Stimulated activated CD4-positive, alpha-beta T cell treated with anti-CD3 and anti-CD28 coated beads, Interleukin-15, amount 100 ng/mL, for 1 hour (primary cell): ENCODE measurements at places on chromosomes 5 and 9.

GRCh38 chr9:130473566-130473965 is 28.8 kb downstream of the ASS1 start:
- no peak for DNase-seq

DNA sequence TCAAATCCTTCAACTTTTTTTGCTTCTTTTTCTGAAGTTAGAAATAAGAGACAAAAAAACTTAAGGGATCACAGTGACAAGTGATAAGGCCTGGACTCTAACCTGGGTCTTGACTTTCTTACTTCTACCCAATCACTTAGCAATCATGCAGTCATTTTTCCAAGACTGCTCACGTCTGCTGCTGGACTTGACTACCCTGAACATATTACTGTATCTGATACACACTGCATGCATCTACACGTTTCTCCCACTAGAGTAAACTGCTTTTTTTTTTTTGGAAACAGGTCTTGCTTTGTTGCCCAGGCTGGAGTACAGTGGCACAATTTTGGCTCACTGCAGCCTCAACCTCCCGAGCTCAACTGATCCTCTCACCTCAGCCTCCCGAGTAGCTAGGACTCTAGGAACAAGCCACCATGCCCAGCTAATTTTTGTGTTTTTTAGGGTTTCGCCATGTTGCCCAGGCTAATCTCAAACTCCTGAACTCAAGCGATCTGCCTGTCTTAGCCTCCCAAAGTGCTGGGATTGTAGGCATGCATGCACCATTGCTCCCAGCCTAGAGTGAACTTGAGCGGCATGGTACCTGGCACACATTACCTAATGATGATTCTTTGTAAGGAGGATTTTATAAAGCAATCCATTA is 7.4 kb downstream of the PLIN2 start:
- no peak for DNase-seq

DNA sequence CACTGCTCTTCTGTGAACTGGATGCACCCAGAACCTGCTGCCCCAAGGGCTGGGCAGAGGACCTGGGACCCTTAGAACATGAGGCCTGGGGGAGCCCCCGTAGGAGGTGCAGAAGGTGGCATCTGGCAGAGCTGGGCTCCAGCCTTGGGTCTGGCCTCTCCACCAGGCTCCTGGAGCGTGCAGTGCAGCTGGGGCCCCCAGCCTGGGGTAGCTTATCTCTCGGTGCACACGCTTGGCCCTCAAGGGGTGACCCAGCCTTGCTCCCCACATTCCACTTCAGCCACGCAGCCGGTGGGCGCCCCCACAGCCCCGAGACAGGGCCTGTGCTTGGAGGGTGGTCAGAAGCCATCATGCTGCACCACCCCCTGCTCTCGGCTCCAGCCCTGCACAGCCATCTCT is 5.6 kb upstream of the NR5A1 start:
- no peak for DNase-seq

- DNase-seq = no peak
Measured at GRCh38 chr5:116671211-116671736, 96.7 kb upstream of the SEMA6A start.

DNA sequence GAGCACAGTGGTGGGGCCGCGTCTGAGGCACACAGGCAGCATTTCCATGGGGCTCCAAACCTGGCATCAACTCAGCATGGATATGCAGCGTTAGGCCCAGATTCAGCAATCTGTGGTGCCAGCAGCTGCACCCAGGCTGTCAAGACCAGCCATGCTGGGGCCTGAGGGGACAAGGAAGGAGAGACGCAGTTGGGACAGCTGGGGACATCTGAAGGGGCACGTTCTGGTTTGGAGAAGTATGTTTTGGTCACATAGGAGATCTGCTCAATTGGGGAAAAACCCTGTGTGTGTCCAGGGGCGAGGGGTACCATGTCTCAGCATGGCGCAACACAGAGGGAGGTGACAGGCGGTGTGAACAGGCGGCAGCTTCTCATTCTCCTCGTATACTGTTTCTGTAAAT is 66.6 kb upstream of the ECM2 start:
- DNase-seq = no peak

- peak; percentile 7 for DNase-seq
Measured at GRCh38 chr9:109974143-109974917, 194.3 kb downstream of the PALM2AKAP2 start.

GRCh38 chr5:100691548-100691947 is 156.4 kb downstream of the FAM174A start:
- no peak for DNase-seq

DNA sequence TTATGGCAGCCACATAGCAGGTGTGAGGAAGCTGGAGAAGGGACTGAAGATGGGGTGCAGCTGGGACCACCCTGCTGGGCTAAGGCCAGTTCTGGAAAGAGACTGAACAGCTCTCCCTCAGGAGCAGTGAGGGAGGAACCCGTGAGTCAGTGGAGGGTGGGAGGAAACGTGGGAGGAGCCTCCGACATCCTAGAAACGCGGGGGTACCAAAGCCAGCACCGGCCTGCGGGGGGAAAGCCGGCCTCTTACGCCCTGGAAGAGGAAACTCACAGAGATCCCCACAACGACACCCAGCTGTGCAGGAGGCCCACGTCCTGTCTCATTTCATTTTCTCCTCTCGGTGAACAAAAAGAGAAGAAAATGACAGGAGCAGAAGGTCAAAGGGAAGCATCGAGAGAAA is 185.8 kb upstream of the IRX4 start:
- no peak for DNase-seq

GRCh38 chr5:55601204-55601618 is 66.4 kb upstream of the PLPP1 start:
- no peak for DNase-seq

DNA sequence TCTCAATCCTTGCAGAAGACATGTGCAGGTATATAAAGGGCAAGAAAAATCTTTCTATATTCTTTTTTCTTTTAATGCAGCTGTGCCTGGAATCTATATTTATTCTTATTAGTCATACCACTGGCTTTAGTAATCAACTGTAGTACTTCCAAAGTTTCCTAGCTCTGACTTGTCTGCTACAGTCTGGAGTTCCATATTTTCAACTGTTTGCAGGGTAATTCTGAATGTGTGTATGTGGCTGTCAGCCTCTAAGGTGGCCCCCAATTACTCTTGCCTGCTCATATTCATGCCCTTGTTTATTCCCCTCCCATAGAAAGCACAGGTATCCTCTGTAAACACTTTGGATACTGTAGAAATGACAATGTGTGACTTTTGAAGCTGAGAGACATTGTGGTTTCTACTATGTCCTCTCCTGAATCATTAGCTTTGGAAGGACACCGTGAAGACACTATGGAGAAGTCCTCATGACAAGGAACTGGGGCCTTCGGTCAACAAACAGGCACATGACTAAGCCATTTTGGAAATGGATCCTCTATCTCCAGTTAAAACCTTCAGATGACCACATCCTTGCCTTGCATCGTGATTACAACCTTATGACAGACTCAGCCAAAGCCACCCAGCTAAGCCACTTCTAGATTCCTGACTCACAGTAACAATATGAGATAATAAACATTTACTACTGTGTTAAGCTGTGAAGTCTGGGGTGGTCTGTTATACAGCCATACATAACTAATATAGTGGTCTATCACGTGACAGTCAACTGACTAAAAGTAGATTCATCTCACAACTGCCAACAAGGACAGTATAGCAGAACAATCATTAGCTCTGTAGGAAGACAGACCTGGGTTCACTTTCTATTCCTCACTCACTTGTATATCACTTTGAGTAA is 49.5 kb upstream of the SUSD1 start:
- no peak for DNase-seq

- DNase-seq = no peak
Measured at GRCh38 chr5:160843240-160843639, 8.8 kb downstream of the ATP10B start.

- no peak for DNase-seq
Measured at GRCh38 chr9:109639674-109640579, 140.1 kb upstream of the PALM2AKAP2 start.

DNA sequence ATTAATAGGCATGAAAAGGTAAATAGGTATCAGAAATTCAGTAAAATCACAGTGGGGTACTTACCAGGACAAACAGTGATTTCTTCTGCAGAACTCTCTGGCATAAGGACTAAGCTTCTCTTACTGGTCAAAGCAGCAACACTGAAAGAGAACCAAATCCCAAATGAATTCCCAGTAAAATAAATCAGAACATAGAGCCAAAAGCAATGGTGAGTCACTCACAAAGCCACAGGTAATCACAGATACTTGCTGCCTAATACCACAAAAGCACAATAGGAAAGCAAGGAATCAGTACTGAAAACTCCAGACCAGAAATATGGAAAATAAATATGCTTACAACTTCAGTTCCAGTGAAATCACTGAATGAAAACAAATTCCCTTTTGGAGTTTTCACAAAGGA is 50.7 kb downstream of the UIMC1 start:
- DNase-seq = no peak

- DNase-seq = no peak
Measured at GRCh38 chr5:168944004-168944403, 356.9 kb downstream of the SLIT3 start.

DNA sequence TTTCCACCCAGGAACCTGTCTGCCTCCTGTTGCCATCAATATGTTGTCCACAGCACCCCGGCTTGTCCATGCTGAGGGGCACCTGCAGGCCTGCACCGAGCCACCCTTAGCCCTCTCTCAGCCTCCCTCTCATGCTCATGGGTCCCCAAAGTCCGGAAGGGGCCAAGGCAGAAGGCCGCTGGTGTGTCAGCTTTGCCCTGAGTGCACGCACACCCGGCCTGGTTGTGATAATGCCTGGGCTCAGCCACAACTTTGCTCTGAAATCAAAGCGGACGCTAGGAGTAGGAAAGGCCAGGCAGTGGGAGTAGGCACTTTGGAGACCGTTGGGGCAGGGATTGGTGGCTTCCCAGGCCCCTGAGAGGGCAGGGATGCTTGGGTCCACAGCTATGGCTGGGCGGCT is 201.8 kb upstream of the NUDT12 start:
- DNase-seq = no peak

DNA sequence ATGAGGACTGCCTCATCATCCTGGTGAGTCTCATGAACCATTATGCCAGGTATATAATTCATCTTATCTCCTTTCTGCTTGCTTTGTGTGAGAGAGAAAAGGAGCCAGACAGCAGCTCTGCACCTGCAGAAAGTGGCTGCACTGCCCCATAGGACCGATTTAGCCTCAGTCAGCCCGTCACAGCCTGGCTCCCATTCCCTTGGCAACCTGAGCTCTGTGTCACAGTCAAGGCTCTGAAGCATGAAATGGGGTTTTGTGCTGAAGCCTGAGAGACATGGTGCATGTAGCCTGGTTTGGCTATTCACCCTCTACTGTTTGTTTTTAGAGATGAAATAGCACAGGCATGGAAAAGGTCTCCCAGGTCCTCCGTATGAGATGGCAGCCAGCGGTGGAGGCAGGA is 198.3 kb downstream of the KCTD16 start:
- no peak for DNase-seq

GRCh38 chr9:31776471-31776870 is 608.0 kb upstream of the ACO1 start:
- no peak for DNase-seq

GRCh38 chr5:171599957-171600612 is 180.6 kb downstream of the FGF18 start:
- DNase-seq = no peak

- no peak for DNase-seq
Measured at GRCh38 chr9:36764364-36765076, 191.8 kb downstream of the MELK start.

GRCh38 chr5:94551858-94552257 is 66.5 kb downstream of the KIAA0825 start:
- DNase-seq = no peak

GRCh38 chr9:135032041-135032835 is 55.2 kb upstream of the OLFM1 start:
- no peak for DNase-seq

DNA sequence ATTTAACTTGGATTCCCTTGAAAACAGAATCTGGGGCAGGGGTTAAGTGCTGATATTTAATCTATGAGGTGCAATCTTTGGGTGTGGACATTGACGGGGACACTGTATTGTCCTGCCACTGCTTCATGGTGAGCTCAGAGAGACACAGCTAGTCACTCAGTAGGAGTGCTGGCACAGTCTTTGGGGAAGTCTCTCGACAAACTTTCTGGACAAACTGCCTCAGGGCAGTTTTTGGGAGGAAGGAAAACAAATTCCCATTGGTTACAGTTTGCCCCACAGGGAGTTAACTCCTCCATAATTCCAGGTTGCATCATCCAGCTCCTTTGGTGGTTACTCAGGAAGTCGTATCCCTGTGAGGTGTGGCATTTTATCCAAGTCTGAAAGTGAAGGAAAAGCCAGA is 17.9 kb downstream of the HNRNPK start:
- no peak for DNase-seq

GRCh38 chr9:127011772-127012171 is 97.2 kb downstream of the RALGPS1 start:
- no peak for DNase-seq

DNA sequence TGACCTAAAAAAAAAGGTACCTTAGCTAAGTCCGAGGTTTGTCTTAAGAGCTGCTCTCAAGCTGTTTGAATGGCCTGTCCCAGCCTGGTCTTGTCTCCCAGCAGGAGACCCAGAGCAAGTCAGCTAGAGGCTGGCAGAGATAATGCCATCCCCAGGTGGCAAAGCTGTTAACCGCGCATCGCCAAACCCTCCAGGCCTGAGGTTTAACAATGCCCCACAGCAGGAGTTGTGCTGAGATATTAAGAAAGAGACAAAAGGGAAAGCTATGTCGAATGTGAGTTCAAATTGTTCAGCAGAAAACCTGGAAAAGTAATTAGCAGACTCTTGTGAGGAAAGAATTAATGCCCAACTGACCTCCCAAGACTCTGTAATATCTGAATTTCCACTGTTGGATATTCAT is 187.1 kb downstream of the FSTL4 start:
- no peak for DNase-seq

GRCh38 chr5:67695369-67695768 is 498.8 kb upstream of the CD180 start:
- DNase-seq = no peak

DNA sequence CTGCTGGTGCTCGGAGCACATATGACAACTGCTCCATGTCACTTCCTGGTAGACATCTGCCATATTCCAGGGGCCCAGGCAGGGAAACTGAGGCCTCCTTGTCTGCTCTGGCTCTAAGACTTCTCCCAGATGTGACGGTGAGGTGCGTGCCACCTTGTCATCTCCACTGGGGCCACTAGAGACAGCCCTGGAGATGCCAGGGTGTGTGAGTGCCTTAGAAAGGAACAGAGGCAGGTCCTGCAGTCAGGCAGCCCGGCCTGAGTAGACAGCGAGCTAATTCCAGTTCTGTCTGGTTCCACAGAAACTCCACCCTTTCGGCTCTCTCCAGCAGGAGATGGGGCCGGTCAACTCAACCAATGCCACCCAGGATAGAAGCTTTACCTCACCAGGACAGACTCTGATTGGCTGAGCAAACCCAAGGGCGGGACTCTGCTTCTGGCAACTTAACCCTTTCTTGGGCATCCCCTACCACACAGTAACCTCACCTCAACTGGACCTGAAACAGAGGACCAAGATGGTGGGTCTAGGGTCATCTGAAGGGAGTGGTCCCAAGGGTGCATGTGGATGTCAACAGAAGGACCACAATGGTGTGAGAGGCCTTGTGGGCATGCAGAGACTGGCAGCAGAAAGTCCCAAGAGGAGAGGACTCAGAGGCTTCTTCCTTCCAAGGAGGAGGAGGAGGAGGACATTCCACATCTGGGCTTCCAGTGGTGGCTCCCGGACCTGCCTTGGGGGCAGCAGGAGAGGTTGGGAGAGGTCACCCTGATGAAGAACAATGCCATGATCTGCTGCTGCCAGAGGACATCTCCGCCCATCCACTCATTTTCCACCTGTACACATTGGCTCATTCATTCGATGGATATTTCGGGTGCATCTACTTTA is 77.7 kb downstream of the RGS3 start:
- no peak for DNase-seq
